ENCODE measurements at places on chromosomes 2 and 18.

DNA sequence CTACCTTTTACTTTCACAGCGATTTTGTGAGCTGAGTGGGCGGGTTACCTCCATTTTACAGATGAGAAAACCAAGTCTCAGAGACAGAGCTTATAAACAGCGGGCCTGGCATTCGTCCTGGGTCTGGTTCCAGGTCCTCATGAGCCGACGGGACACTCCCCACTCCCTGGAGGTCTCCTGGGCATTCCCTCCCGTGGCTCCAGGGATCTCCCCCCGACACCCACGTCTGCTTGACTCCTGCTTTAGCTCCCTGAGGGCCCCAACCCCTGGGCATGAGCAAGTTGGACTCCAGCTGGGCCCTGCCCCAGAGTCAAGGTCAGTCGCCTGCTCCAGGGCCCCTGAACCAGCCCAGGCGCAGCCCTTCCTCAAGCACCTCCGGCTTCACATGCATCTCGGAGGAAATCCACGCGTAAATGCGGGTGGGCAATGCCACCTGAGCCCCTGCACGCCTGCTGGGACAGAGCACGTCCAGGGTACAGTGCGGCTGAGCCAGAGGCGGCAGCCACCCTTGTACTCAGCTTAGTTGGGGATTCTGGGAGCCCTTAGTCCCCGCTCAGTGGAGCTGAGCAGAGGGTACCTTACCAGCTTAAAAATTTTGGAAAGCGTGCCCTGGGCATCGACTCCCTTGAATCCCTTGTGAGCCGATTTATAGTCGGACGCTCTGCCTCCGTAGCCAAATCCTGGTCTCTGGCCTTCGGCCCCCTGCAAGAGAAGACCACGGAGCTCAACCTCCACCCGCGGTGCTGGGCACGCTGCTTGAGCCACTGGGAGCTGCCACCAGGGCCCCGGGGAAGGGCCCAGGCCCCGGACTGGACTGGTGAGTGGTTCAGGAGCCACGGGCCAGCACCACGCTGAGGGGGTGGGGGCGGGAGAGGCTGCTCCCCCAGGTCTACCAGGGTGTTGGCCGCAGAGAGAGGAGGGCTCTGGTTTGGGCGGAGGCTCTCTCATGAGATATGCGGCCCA lies 148.1 kb downstream of the MBP start:
- DNase-seq: no peak
- no peak overlapping the region for H3K27ac ChIP-seq
- peaks cover 3% of the 10 kb centered on the region for H3K4me1 ChIP-seq
- H3K4me3 ChIP-seq: no peak overlapping the region
- no peaks in the 10 kb centered on the region for H3K36me3 ChIP-seq

DNA sequence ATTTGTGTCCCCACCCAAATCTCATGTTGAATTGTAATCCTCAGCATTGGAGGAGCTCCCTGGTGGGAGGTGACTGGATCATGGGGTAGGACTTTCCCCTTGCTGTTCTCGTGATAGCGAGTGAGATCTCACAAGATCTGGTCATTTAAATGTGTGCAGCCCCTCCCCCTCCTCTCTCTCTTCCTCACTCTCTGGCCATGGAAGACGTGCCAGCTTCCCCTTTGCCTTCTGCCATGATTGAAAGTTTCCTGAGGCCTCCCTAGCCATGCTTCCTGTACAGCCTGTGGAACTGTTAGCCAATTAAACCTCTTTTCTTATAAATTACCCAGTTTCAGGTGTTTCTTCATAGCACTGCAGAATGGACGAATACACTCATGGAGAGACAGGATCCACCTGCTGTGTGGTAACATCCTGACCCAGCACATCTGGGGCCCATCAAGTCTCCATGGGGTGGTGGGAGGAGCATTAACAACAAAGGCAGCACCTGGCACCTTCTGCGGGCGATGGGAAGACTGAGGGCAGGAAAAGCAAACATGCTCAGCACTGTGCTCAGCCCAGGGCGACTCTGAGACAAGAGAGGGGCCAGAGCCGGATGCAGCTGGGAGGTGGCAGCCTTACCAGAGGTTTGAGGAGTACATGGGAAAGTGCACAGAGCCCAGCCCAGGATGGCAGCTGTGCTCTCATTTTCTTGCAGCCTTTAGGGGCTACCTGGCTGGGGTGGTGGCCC lies 16.2 kb upstream of the ALPP start:
- H3K27me3 ChIP-seq: no peaks in the 10 kb centered on the region
- no peaks in the 10 kb centered on the region for H3K36me3 ChIP-seq
- no peak for DNase-seq

DNA sequence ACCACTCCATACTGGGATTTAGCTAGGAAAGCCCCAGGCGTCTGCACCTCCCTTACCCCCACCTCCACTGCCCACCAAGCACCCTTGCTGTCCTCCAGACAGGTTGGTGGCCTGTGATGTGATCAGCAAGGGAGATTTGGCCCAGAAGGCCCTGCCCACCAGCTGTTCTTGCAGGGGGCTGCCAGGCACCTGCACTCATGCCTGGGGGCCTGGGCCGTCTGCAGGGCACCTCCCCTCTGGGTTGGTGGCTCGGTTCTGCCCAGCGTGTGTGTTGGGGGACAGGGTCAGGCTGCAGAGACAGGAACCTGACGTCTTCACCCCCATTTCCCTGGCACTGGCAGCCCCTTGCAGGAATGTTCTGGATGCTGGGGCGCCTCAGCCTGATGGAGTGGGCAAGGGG lies 5.8 kb downstream of the DNMT3A start:
- no peaks in the 10 kb centered on the region for H3K36me3 ChIP-seq
- no peak overlapping the region for H3K4me3 ChIP-seq
- H3K27ac ChIP-seq: no peak overlapping the region
- H3K4me1 ChIP-seq: peaks cover 10% of the 10 kb centered on the region
- peaks cover 2% of the 10 kb centered on the region for H3K27me3 ChIP-seq

DNA sequence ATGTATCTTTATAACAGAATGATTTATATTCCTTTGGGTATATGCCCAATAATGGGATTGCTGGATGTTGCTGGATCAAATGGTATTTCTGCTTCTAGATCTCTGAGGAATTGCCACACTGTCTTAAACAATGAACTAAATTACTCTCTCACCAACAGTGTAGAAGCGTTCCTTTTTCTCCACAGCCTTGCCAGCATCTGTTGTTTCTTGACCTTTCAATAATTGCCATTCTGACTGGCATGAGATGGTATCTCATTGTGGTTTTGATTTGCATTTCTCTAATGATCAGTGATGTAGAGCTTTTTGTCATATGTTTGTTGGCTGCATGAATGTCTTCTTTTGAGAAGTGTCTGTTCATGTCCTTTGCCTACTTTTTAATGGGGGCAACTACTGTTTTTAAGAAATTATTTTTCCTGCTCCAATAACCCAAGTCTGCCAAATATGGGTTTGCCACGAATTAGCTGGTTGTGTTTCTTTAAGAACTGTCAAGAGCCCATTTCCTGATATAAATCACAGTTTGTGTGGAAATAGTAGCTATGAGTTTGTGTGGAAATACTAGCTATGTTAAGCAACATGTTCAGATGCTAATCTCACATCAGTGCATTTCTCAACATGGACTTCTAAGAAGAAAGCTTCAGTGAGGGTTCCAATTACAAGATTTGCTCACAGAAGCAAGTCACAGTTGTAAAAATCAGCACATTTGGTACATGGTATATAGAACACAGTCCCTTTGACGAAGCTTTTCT lies 259.4 kb downstream of the ANAPC1 start:
- no peaks in the 10 kb centered on the region for H3K27me3 ChIP-seq
- no peak for DNase-seq
- H3K4me1 ChIP-seq: no peaks in the 10 kb centered on the region
- H3K36me3 ChIP-seq: no peaks in the 10 kb centered on the region

- peaks cover 4% of the 10 kb centered on the region for H3K4me1 ChIP-seq
- no peak for DNase-seq
- no peaks in the 10 kb centered on the region for H3K36me3 ChIP-seq
- no peak overlapping the region for H3K27ac ChIP-seq
- no peak overlapping the region for H3K4me3 ChIP-seq
Measured at GRCh38 chr2:174965551-174965950, 39.6 kb downstream of the CHN1 start.

DNA sequence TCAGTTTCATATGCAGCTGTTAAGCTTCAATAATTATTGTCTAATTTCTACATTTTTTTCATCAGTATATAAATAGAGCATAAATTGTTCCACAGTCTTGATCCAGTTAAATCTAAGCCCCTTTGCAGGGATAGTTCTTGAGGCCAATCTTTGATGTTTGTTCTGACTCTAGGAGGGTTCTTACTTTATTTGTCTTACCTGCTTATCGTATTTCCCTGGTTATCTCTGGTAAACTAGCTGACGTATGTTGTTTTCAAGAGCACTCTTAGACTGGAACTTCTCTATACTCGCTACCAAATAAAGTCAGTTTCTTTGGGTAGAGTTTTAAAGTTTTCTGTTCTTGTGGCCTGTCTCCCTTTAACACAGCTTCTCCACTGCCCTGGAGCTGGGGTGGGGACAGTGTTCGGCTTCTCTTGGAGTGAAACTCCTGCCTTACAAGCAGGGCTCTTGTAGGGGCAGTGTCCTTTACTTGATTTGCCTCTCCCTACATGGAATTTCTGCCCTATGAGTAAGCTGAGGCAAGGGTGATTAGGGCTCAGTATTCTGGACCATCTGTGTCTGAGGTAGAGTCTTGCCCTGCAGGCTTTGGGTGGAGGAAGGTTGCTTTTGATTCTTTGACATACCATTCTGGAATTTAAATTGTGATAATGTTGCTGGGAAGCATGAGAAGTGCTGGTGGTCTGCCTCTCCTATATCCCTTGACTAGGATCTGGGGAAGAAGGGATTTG lies 90.3 kb downstream of the PTPN4 start:
- H3K27me3 ChIP-seq: no peaks in the 10 kb centered on the region
- no peaks in the 10 kb centered on the region for H3K36me3 ChIP-seq
- H3K4me1 ChIP-seq: no peaks in the 10 kb centered on the region
- no peak overlapping the region for H3K4me3 ChIP-seq

DNA sequence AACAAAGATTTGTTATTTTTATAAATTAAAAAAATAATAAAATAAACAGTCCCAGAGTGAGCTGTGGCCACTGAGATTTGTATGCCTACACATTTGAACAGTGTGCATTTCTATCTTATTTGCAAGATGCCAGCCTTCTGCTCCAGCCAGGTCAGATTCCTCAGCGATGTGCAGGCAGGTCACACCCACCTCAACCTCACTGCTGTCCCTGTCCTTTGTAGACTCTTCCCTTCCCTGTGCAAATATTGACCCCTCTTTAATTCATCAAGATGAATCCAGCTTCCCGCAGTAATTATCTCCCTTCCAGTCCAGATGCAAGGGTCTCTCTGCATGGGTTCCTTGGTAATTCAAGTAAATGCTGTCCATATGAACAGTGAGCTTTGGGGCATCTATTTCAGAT lies 256.2 kb downstream of the PIEZO2 start:
- no peak overlapping the region for H3K4me3 ChIP-seq
- no peaks in the 10 kb centered on the region for H3K27me3 ChIP-seq
- DNase-seq: no peak
- peaks cover 2% of the 10 kb centered on the region for H3K4me1 ChIP-seq

- H3K4me3 ChIP-seq: no peak overlapping the region
- H3K36me3 ChIP-seq: no peaks in the 10 kb centered on the region
- DNase-seq: no peak
- no peak overlapping the region for H3K27ac ChIP-seq
- peaks cover 5% of the 10 kb centered on the region for H3K27me3 ChIP-seq
- H3K4me1 ChIP-seq: no peaks in the 10 kb centered on the region
Measured at GRCh38 chr18:8439055-8439454, 170.2 kb upstream of the RAB12 start.

DNA sequence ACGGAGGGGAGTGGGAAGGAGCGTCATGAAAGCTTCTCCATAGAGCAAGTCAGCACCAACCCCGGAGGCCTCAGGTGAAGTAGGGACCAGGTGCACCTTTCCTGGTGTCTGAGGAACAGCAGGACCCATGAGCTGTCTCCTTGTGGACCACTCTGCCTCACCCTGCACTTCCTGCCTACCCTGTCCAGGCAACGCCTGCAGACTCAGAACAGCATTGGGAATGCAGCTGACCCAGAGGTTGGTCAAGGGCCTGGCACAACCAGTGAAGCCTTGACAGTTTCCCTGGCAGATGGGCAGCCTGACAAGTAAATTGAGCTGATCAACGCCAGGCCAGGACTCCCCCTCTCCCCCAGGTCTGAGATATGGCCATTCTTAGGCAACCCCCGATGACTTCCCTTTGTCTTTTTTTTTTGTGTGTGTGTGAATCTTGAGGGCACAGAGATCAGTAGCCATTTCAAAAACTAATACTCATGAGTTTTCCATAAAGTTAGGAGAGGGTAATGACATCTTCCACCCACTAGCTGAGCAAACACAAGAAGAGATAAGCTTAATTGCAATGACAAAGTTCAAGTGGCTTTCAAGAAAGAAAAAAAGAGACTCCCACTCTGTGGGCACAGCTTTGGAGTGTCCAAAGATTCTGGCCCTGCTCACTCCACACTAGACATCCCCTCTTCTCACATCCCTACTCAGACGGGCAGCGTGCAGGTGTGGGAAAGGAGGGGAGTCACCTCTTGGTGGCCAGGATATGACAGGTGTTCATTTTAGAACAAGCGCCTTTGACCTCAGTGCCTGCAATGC lies 3.5 kb upstream of the FABP1 start:
- no peak overlapping the region for H3K27ac ChIP-seq
- DNase-seq: no peak
- no peaks in the 10 kb centered on the region for H3K4me1 ChIP-seq
- H3K36me3 ChIP-seq: no peaks in the 10 kb centered on the region
- H3K27me3 ChIP-seq: no peaks in the 10 kb centered on the region
- H3K4me3 ChIP-seq: peak overlapping the region; percentile 10

DNA sequence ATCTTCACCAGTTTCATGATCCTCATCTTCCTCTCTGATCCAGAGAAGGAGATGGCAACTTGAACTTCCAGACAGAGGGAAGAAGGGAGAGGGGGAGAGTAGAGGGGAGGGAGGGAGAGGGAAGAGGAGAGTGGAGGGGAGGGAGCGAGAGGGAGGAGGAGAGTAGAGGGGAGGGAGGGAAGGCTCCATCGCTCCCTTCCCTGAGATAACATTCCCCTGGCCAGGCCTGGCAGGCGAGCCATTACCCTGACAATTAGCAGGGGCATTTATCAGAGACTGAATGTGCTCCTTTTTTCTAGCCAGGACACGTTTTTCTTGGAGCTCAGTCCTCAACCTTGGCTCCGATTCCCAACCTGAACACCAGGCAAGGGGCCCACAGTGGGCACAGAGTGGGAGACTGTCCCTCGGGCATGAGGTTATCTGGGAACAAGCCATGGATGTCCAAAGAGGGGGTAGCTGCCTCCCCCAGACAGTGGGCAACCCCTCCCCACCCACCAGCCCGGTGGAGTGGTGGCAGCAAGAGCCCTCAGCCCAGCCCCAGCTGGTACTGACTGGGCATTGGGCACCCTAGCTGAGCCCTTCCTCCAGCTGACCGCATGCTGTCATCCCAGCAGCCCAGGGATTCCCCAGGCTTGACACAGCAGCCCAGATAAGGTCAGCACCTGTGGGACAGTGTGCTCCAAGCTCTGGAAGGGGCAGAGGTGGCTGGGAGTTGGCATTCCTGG lies 81.8 kb downstream of the TNS1 start:
- H3K36me3 ChIP-seq: no peaks in the 10 kb centered on the region
- H3K27ac ChIP-seq: no peak overlapping the region
- peaks cover 30% of the 10 kb centered on the region for H3K4me1 ChIP-seq
- no peaks in the 10 kb centered on the region for H3K27me3 ChIP-seq
- no peak for DNase-seq

- H3K27ac ChIP-seq: no peak overlapping the region
- no peak for DNase-seq
- no peak overlapping the region for H3K4me3 ChIP-seq
- no peaks in the 10 kb centered on the region for H3K36me3 ChIP-seq
Measured at GRCh38 chr2:153077311-153077710, 358.9 kb downstream of the ARL6IP6 start.
